NCI-H187 (cell line): ENCODE measurements at places on chromosomes 16 and 17.

- no peak for DNase-seq
Observed at GRCh38 chr17:44575403-44575802, 18.1 kb downstream of the FZD2 start.

DNA sequence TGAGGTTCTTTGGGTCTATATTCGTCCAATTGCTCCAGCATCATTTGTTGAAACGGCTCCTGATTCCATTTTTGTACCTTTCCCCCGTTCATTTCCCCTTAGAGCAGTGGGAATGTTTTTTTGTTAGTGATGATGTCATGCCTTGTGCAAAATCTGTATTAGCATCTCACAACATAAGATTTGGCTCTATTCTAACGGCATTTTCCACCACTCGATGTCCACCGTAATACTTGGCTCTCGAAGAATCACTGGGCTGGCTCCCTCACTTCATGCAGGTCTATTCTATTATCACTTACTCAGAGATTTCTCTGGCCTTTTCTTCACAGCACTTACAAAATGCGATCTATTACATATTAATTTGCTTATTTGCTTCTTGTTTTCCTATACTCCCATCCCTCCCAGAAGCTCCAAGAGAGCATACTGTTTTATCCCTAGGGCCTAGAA is 571 bp upstream of the NME1 start:
- no peak for DNase-seq

DNA sequence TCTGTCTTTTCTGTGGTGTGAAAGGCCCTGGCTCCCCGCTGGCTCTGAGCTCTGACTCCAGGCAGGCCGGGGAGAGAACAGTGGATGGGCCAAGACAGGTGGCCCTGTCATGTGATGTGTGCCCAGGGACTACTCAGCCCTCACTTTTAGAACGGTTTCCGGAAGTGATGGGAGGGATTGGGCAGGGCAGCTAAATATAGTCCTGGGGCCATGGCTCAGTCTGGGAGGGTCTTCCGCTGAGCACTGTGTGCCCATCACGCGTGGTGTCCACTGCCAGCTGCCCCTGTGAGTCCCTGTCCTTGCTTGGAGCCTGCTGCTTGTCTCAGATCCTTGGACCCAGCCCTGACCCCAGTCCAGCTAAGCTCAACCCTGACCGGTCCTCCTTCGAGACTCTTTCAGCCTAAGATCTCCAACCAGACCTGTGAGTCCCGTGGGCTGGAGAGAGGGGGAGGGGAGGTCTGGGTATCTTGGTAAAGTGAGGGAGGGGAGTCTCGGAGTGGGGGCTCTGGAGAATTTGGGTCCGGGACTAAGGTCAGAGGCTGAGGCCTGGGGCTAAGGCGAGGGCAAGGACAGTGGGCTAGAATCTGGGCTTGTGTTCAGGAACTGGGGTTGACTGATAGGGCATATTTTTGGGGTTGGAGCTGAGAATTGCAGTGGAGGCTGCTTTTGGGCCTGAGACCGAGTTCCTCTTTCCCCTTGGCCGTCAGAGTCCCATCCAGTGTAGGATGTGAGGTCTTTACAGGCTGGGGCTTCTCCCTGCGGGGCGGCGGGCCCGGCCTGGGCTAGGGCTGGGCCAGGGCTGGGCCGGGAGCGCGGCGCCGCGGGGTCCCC is at the start of gene TRIM72:
TRIM72 (plus strand) TSS at position 243 of the 831 bp plus-strand sequence. CDS start 620 bp downstream, outside the sequence.
- DNase-seq: no peak

- DNase-seq: no peak
Observed at GRCh38 chr17:40331743-40332641, 23.0 kb downstream of the RARA start.

GRCh38 chr17:797236-797840 is 15.2 kb downstream of the MRM3 start:
- DNase-seq: no peak

DNA sequence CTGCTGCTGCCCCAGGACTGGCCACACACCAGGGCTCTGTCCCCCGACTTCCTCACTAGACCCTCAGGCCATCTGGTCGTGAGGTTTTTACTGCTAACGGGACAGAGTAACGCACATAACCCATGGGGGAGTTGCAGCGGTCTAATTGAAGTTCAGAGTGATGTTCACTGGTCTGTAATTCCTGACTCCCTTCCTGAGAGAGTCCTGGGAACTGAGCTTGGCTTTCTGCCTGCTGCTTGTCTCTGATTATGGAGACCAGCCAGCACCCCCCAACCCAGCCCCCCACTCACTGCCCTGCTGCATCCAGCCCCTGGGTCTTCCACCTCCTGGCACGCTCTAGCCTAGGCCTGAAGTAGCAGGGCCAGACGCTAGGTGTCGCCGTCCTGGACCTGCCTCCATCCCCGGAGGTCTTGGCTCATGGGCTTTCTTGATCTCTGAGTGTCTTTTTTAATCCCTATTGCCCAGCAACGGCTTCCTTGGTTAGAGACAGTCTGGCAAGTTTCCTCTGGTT is 192.9 kb downstream of the CCDC182 start:
- no peak for DNase-seq

DNA sequence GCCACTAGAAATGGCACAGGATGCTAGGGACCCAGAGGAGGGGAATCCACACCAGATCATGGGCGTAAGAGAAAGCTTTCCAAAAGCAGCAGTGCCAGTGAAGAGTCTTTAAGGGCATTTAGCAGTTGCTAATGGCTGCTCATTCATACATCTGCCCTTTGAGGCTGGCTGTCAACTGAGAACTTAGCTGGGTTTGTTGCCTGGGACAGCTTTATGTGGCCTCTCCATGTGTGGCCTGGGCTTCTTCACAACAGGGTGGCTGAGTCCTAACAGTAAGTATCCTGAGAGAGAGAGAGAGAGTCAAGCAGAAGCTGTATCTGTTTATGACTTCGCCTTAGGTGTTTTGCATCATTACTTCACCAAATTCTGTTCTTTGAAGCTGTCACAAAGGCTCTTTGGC is 286.1 kb upstream of the KCNJ16 start:
- DNase-seq: no peak

- DNase-seq: peak; percentile 28
Observed at GRCh38 chr17:73551759-73552158, 92.5 kb downstream of the SDK2 start.

- no peak for DNase-seq
Observed at GRCh38 chr17:7823581-7824001, 10.4 kb upstream of the KDM6B start.

DNA sequence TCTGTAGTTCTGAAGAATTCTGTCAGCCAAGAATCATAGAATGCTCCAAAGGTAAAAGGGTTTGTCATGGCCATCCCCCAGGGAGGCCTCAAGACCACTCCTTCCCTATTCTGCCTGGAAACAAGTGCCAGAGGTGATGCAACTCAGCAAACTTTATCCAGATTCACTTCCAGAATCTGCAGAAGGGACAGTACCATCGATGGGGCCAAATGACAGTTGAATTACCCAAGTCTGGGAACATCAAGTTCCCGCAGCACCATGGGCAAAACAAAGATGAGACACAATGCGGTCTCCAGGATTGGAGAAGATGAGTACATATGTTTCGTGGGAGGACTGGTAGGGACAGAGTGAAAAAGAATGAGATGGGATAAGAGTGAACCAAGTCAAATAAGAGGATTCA is 13.7 kb upstream of the TAT start:
- no peak for DNase-seq

GRCh38 chr17:1231456-1231855 is 38.8 kb upstream of the BHLHA9 start:
- DNase-seq: no peak

DNA sequence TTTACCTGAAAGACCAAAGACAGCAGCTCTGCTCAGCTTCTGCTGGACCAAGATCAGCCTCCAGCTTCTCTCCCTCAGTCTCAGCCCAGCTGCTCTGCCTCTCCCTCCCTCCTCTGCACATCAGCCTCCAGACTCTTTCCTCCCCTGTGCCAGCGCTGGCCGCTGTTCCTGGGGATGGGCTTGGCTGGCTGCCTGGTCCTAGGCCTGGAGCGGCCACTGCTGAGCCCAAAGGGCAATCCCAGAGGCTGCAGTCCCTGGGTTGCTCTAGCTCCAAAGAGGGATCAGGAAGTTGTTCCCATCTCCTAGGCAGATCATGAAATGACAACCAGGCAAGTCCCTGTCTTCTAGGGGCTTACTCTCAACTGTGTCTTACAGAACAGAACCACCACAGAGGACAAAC is 31.3 kb downstream of the DCUN1D3 start:
- no peak for DNase-seq

DNA sequence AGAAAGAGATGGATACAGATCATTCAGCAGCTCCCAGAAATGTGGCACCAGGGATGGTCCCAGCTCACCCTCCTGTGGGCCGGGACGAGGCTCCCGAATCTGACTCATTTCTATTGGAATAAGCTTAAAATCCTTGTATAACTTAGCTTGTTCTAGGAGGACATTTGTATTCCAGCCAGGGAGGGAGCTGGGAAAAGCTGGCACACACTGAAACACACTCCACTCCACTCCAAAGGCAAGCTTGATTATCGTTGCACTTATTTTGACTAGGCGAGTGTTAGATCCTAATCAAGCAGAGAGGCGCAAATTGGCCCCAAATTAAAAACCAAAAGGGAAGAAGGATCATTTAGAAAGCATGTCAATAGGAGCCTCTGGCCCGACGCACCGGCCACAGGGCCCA is 339.5 kb downstream of the HS3ST4 start:
- no peak for DNase-seq

DNA sequence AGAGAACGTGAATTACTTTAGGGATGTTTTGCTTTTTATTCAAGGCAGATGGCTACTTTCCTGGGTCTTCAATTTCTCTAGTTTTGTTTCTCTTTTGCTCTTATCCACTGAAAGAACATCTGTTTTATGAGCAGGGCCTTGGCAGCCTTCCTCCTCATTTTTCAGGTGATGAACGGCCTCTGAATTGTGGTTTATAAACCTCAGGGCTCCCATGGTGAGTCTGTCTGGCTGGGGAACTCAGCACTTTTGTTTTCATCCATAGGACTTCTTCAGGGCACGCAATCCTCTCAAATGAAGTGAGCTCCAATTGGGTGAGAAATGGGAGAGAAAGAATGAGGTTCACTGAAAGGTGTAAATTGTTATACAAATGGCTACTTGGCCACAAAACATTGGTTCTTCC is 186.4 kb upstream of the ERCC4 start:
- no peak for DNase-seq

- DNase-seq: no peak
Observed at GRCh38 chr16:54216268-54216667, 70.3 kb downstream of the IRX3 start.

GRCh38 chr17:28086519-28086918 is 44.0 kb downstream of the NLK start:
- no peak for DNase-seq

- DNase-seq: no peak
Observed at GRCh38 chr16:73945631-73946030, 351.0 kb upstream of the PSMD7 start.

DNA sequence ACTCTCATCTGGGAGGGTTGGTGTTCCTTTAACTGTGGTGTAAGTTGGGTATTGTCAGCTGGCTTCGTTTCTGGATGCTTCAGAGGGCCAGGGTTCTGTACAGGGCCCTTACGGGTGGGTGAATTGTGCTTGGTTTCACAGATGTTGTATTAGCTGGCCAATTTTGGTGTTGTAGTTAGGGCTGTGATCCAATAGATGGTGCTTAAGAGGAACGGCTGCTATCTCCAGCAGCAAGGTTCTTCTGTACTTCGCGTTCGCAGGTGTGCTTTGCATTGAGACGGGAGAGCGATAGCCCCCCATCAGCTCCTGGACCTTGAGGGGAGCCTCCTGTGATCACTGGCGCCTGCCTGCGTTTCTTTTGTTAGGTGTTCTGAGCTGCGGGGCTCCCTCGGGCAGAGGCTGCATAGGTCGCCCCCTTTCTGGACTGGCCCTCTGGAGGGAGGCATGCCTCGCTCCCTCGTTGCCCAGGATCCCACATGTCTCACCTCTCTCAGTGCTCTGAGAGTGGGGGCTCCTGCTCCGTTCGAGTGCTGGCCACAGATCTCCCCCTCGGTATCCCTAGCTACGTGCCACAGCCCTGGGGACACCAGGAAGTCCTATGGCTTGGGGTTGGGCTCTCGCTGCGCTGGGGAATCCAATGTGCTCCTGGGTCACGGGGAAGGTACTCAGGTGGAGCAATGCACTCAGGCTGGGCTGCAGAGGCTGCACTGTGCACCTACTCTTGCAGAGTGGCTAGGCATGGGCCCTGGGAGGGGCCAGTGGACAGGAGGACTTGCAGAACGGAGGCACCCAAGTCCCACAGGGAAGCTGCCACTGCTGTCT is 837 bp upstream of the PRDM7 start:
- no peak for DNase-seq

DNA sequence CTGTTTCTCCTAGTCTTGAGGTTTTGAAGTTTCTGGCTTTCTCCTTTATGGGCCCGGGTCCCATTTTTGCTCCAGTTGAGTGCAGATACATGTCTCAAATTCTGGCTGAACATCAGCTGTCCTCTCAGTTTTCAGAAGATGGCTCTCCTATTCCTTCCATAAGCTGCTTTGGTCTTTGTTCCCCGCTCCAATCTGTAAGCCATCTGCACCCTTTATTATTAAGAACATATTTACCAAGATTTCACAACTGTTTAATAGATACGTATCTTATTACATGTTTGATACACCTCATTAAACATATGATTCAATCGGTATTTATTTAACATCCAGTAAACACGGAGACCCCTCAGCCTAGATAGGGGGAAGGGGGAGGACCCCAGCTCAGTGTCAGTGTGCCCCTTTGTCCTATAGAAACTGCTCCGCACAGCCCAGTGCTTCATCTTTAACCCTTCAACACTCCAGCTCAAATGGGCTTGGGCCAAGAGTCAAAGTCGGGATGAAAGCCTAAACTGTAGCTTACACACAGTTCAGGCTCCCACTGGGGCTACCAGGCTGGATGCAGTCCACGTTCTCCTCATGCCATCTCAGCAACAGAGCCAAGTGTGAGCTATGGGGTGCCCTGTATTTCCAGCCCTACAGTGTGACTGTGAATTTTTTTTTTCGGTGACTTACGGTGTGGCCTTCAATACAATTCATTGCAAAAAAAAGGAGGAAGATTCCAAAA is 166.0 kb upstream of the ZFHX3 start:
- no peak for DNase-seq

GRCh38 chr17:20103454-20104446 is 94.6 kb downstream of the SPECC1 start:
- no peak for DNase-seq

- no peak for DNase-seq
Observed at GRCh38 chr16:25258861-25259179, 1.2 kb upstream of the ZKSCAN2 start.

GRCh38 chr16:87016046-87017035 is 300.9 kb downstream of the C16orf95 start:
- no peak for DNase-seq

GRCh38 chr17:38704606-38705522 is at the start of gene MLLT6:
Gene MLLT6 (plus strand): TSS chr17:38705273. CDS start chr17:38705633, 360 bp downstream.
- peak; percentile 54 for DNase-seq

DNA sequence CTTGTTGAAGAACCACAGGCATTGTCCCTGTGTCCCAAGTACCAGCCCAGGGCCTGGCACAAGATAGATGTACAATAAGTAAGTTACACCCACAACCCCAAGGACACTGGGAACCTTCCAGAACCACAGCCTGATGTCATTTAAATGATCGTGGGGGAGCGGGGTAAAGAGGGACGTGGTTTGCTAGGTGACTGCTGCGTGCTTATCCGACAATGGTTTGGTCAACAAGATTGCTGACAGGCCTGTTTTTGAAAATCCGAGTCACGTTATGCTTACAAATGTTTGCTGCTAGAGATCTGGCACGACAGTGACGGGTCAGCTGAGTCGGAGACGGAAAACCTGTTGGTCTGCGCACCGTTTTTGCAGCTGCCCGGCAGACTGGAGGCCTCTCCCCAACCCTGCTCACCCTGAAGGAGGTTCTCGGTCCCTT is 22.8 kb downstream of the COTL1 start:
- no peak for DNase-seq

- DNase-seq: no peak
Observed at GRCh38 chr17:21297026-21297520, 12.6 kb downstream of the MAP2K3 start.
